ENCODE measurements at places on chromosomes 16 and 17. TPM values are rescaled to one million over a fixed set of nuclear protein-coding genes. Genes with fewer than 3 reads are reported as not detected.

DNA sequence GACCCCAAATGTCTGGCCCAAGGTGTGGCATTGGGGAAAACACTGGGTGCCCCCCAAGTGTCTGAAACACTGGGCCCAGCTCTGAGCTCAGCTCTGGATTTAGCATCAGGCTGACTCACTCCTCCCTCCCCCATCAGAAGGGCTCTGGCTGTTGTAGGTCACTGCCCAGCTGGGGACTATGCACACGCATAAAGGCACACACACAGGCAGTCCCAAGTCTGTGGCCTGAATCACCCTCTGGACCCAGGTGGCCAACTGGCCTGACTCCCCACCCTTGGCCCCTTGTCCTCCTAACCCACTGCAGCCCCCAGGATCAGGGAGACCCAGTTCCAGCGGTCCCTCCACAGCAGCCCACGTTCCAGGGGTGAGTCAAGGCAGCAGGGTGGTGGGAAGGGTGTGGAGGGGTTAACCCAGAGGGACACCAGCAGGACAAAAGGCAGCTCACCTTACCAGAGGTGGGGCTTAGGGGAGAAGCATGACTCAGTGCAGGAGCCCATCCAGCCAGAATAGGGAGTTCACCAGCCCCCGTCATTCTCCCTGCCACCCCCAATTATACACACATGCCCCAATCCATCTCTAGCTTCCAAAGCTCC is 47.0 kb downstream of the MYO18A start:
- DNase-seq = no peak

- DNase-seq = no peak
Measured at GRCh38 chr17:6661464-6661848, 9.9 kb downstream of the C17orf100 start.

GRCh38 chr17:7336240-7337175 is at the start of gene ACAP1:
TSS of gene ACAP1 (plus strand) at chr17:7336529. CDS start at chr17:7336735, 206 bp downstream.
- DNase-seq = no peak

- no peak for DNase-seq
Measured at GRCh38 chr16:65024767-65025178, 97.1 kb downstream of the CDH11 start.

GRCh38 chr17:68514831-68515635 is 2.8 kb downstream of the PRKAR1A start:
- DNase-seq = no peak

CTRB1 gene
- total RNA-seq = not detected

SEC14L5 gene
- 0.97 TPM for total RNA-seq

All from lower leg skin (tissue), 4 donors.